ENCODE measurements at places on chromosomes 11 and 22. TPM values are rescaled to one million over a fixed set of nuclear protein-coding genes. Genes with fewer than 3 reads are reported as not detected.

Gene MS4A6E
- not detected for total RNA-seq

Gene TOMM22
- total RNA-seq: 87.0 TPM

Gene B3GAT1
- 28.3 TPM for total RNA-seq

Gene GLYAT
- 0.10 TPM for total RNA-seq

Gene SLC6A5
- total RNA-seq: not detected

Gene MYH9
- total RNA-seq: 204 TPM

Gene SLC1A2
- 1.7 TPM for total RNA-seq

Gene APLP2
- 322 TPM for total RNA-seq

Gene BET1L
- 19.5 TPM for total RNA-seq

Gene CCDC87
- 1.2 TPM for total RNA-seq

Gene SPI1
- total RNA-seq: not detected

Gene MS4A6A
- not detected for total RNA-seq

Gene NXPE1
- total RNA-seq: not detected

Gene AAMDC
- total RNA-seq: 2.3 TPM

Gene TLCD5
- 8.5 TPM for total RNA-seq

Gene OR51B4
- total RNA-seq: not detected

Gene UPB1
- not detected for total RNA-seq

Gene RIC3
- 17.8 TPM for total RNA-seq

Gene KCNC1
- not detected for total RNA-seq

Gene MFRP
- total RNA-seq: 0.03 TPM

Gene BDNF
- 5.1 TPM for total RNA-seq

Gene MYBPC3
- not detected for total RNA-seq

Gene ZNRF3
- total RNA-seq: 28.9 TPM

Gene APOL5
- total RNA-seq: not detected

Gene HORMAD2
- total RNA-seq: not detected

Gene CHRM1
- 0.14 TPM for total RNA-seq

Gene MRGPRX4
- not detected for total RNA-seq

Gene APOBEC3B
- total RNA-seq: 5.9 TPM

Gene LAYN
- 4.3 TPM for total RNA-seq

Gene ELMOD1
- 1.2 TPM for total RNA-seq

Gene OR4A16
- not detected for total RNA-seq

Gene OR51E2
- total RNA-seq: not detected

Data from GM23338 (cell line).